ENCODE measurements at places on chromosomes 12 and 14.

- DNase-seq, result no peak
Observed at GRCh38 chr12:62960324-62960723, 25.4 kb upstream of the PPM1H start.

GRCh38 chr14:58166005-58166983, 14.3 kb upstream of the ARMH4 start:
- DNase-seq, result peak; percentile 87

GRCh38 chr14:24251880-24252288, 9.5 kb upstream of the TINF2 start:
- no peak for DNase-seq

DNA sequence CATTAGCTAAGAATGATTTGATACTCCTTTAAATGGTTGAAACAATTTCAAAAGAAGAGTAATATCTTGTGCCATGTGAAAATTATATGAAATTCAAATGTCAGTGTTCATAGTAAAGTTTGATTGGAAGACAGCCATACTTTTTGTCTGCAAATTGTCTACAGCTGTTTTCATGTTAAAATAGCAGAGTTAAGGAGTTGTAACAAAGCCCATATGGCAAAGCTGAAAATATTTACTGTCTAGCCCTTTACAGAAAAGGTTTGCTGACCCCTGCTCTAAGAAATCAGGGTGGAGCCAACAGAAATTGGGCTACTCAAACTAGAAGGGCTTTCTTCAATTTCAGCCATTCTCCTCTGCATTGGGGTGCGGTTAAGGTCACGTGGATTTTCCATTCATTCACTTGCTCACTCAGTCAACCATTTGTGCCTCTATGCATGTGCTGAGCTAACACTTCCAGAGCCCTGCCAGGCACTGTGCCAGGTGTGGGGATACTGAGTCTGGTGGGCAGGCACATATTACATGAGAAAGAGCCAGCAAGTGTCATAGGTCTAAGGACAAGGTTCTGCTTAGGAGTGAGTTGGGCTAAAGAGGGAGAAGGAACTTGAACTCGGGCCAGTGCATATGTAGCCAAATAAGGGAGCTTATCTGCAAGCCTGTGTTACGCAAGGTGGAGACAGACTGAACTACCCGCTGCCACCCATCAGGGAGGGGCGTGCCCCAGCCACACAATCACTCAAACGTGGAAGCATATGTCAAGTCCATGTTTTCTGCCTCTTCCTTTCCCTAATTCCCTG, 139.8 kb upstream of the NOS1 start:
- no peak for DNase-seq

- DNase-seq, result peak; percentile 82
Observed at GRCh38 chr12:116599285-116600136, 40.3 kb downstream of the MAP1LC3B2 start.

GRCh38 chr12:318759-319515, 56.3 kb upstream of the SLC6A13 start:
- no peak for DNase-seq

DNA sequence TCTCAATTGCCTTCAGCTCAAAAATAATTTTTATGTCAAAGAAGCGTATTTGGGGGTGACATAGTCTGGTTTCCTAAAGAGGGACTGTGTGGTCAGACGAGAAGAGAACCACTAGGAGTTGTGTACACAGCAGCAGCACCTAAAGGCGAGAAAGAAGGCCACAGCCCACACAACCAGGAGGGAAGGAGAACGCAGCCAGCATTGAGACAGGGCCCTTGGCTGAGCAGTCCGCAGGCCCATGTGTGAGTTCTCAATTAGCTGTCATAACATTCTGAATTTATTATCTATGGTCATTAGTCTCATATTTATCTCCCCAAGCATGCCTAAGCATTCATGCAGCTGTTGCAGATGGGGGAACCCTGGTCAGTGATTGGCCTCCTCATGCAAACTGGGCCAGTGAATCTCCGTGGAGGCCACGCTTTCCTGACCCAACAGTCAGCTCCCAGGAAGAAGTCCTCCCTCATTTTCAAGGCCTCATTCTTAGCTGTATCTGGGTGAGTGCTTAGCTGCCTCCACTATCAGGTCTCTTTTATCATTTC, 81.2 kb upstream of the ATF7IP start:
- DNase-seq, result peak; percentile 54

DNA sequence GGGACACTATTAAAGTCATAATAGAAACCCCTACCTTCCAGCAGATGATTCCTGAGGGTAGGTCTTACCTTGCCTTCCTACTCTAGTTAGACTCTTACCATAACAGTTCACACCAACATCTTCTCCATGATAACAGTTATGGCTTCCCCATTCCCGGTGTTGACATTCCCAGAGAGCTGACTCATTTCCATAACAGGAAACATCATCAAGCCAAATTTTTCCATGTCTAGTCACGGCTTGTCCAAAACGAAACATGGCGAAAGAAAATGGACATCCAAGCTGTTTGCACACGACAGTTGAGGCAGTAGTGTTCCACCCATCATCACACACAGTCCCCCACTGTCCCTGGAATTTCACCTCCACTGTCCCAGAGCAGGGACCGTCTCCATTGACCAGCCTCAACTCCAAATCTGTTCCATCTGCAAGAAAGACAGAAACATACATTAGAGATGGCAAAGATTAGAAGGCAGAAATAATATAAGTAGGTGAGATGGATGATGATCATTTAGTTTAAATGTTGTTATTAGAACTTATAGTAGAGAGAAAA, 10.6 kb downstream of the CD163L1 start:
- no peak for DNase-seq

- DNase-seq, result no peak
Observed at GRCh38 chr14:69553252-69553651, 21.4 kb downstream of the CCDC177 start.

DNA sequence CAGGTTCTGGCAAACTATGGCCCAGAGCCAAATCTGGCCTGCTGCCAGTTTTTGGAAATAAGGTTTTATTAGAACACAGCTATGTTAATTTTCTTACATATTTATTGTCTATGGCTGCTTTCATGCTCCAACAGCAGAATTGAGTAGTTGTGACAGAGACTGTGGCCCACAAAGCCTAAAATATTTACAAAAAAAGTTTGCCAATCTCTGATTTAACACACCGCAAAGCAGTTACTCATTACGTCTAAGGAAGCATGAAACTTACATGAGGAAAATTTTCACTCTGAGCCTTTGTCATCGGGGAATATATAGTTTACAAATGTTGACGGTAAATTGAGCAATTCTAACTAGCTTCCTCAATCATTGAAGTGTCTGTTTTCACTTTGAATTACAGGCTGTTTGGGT, 96.5 kb downstream of the UNC79 start:
- no peak for DNase-seq

GRCh38 chr12:109892748-109893147, 7.3 kb upstream of the TCHP start:
- no peak for DNase-seq

DNA sequence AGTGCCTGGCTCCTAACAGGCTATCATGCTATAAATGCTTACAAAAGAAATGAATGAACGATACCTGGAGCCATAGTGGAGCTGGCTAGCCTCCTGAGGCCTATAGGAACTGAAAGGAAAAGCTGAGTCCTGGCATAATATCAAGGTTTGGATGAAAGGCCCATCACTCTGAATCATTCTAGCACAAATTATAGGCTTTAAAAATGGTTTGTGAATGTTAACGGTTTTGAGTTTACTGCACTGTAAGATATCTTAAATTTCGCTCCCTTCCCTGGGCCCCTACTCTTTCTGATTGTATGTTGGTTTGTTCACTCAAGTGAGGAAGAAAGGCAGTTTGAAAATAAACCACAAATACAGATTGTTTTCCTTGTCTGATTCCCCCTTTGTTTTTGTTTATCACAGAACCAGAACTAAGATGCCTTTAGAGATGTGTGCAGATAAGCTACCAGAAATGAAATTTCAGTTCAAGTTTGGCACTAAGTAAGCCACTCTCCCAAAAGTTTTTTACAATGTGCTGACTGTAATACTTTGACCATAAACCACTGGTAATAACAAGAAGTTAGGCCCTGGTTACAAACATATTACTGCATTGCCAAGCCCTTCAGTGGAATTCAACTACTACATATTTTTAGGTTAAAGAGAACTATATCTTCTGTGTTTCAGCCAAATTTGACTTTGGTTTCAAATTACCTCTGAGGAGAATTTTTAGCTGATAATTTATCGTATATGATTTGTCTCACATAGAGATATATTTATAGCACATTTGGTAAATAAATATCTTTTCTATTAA, 89.5 kb downstream of the ALX1 start:
- no peak for DNase-seq

- no peak for DNase-seq
Observed at GRCh38 chr12:66142826-66143225, 12.3 kb upstream of the LLPH start.

GRCh38 chr12:132695431-132695830, 8.0 kb downstream of the PXMP2 start:
- DNase-seq, result no peak

- no peak for DNase-seq
Observed at GRCh38 chr12:97022536-97023230, 115.6 kb downstream of the NEDD1 start.

DNA sequence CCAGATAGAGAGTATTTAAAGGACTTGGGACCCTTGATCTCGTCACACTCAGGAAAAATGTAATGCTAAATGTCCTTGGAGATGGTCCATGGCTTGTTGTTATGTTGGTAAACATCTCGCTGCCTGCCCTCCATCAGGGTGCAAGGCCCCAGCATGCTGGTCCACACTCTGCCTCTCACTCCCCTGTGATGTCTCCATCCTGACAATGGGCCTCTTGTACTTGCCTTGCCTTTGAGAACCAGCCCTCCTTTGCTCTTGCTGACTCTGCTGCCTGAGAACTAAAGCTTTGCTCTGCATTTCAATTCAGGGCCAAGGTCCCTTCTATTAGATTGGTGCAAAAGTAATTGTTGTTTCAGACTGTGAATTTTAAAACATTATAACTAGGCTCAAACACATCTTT, 131.0 kb upstream of the LMNTD1 start:
- no peak for DNase-seq

GRCh38 chr12:31765931-31766330, 37.1 kb upstream of the AMN1 start:
- DNase-seq, result no peak

GRCh38 chr12:60693019-60693626, 1097.3 kb downstream of the SLC16A7 start:
- no peak for DNase-seq

DNA sequence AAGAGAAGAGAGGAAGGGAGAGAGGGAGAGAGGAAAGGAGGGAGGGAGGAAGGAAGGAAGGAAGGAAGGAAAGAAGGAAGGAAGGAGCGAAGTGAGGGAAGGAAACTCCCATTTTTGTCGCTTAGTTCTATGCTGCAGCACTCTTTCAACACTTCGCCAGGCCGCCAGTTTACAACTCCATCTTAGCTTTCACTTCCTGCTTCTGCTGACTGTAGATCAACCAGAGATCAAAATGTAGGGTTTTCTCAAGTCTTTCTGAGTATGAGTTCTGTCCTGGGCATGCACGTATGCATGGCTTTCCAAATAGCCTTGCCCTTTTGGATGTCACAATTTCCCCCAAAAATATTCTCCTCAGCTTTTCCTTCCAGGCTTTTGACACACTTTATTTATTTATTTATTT, 723.4 kb downstream of the TRHDE start:
- no peak for DNase-seq

DNA sequence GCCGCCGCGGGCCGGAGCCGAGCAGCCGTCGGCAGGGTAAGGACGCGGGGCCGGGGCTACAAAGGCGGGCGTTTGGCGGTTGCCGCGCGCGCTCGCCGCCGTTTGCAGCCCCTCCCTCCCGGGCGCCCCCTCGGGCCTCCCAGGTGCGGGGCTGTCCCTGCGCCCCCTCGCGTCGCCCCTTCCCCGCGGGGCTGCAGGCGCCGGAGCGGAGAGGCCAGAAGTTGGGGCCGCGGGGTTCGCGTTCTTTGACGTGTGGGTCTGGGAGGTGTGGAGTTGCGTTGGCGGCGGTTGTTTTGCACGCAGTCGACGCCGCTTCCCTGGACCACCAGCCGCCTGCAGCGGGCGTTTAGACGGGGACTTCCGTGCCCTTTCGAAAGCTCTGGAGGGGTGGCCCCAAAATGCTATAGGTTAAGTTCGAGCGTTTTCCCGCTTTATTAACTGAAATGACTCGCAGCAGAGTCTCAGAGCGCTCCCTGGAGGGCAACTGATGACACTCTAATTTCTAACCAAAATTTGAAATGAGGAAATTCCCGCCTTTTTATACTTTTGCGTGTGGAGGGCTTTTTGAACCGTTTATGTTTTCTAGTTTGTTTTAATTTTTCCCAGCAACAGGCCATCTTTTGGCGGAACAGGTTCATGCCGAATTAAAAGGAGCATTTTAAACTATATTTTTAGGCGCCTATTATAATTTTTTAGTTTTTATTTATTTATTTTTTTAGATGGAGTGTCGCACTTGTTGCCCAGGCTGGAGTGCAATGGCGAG, 902 bp downstream of the TMPO start:
- peak; percentile 93 for DNase-seq

DNA sequence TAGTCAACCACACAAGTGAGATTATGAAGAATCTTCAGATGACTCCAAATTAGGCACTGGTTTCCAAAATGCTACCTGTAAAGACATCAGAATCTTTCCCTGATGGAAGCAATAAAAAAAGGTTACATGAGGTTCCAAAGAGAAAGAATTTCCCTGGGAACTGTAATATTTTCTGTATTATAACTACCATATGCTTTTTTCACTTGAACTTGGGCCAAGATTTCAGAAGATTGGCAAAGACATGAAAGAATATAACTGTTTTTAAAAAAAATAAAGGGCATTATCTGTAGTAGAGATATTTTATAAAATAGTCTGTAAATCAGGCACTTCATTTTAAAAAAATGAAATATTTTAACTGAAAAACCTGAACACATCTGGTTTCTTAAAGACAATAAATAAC, 12.9 kb downstream of the HECTD1 start:
- DNase-seq, result no peak

DNA sequence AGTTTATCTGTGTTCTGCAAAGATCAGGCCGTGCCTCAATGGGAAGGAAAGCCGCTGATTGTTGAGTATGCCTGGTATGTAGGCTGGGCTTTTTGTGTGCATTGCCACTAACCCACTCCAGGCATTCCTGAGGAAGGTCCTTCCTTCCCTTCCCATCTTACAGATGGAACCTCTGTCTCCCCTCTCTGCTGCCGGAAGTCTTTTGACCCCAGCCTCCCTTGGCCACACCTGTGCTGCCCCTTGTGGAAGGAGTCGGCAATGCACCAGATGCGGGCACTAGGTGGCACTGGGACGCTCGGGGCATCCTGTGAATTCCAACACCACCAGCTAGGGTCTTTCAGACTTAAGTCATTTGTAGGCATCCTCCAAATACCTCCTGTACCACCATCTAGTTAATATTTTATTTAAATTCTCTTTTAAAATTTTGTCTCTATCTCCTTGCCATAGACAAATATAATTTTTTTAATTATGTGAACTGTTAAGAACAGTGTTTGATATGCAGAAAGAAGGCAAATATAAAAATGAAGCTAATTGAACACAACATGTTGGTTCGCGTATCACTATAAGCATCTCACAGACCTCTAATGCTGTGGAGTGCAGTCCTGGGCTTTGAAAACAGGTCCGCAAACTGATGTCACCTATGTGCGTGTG, 99.6 kb downstream of the RIN3 start:
- peak; percentile 88 for DNase-seq
